ENCODE measurements at places on chromosomes 13 and 19.

DNA sequence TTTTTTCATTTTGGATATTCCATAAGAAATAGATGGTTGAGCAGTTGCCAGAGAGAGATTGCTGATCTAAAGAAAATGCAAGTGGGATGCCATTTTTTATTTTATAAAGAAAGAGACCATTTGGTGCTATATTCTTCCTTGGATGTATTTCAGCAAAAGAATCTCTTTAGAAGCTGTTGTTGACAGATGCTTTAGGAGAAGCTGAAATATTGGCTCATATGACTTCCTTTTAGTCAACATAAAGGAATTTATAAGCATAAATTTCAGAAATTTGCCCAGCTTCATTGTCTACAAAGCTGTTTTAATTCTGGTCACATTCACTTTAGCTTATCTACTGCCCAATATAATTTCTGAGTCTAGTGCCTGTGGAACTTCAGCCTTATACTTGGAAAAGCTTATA is 36.9 kb downstream of the POLR1D start:
- DNase-seq, result no peak

DNA sequence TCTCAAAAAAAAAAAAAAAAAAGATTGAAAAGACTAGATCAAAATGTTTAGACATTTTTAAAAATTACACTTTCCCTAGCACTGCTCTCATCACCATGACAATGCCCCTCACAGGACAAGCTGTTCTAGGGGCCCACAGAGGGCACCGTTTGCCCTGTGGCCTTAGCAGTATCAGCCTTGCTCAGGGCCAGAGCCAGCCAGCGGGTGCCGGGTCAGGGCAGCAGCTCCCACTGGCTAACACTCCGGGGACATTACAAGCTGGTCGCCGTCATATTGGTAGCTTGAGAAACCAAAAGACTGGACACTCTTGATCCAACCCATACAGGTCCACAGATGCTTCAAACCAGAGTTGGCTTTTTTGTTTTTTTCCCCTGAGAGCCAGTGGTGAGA is 18.0 kb downstream of the CAPN12 start:
- DNase-seq, result no peak

DNA sequence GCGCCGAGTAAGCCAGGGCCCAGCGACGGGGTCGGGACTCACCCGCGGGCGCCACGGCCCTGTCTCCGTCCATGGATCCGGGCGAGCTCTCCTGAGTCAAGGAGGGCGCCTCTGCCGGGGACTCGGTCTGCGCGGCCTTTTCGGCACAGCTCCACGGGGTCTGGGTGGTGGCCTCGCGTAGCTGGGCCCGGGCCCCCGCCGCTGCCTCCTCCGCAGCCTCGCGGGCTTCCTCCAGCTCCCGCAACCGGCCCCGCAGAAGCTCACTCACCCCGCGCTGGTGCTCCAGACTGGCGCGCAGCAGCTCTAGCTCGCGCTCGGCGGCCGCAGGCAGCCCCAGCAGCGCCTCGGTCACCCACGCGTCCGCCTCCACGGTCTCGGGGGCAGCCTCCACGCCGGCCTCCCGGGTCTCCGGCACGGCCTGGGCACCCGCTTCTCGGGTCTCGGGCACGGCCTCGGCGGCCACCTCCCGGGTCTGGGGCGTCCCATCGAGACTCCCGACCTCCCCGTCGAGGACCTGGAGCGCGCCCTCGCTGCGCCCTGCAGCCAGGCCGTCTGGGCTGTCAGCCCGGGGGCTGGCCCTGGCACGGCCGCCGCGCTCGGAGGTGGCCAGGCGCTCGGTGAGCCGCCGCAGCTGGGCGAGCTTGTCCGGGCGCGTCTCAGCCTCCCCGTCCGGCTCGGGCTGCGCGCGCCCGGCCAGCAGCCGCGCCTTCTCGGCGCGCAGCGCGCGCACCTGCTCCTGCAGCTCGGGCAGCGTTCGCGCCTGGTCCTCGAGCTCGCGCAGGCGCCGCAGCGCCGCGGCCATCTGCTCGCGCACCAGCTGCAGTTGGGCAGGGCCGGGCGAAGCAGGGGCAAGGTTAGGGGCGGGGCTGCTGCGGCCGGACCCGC is 8.4 kb downstream of the KANK3 start:
- DNase-seq, result no peak

- no peak for DNase-seq
These were observed 248.2 kb downstream of the SHISA2 start for GRCh38 chr13:25803641-25804040.

GRCh38 chr19:51354742-51355148 is 11.4 kb downstream of the ETFB start:
- no peak for DNase-seq

DNA sequence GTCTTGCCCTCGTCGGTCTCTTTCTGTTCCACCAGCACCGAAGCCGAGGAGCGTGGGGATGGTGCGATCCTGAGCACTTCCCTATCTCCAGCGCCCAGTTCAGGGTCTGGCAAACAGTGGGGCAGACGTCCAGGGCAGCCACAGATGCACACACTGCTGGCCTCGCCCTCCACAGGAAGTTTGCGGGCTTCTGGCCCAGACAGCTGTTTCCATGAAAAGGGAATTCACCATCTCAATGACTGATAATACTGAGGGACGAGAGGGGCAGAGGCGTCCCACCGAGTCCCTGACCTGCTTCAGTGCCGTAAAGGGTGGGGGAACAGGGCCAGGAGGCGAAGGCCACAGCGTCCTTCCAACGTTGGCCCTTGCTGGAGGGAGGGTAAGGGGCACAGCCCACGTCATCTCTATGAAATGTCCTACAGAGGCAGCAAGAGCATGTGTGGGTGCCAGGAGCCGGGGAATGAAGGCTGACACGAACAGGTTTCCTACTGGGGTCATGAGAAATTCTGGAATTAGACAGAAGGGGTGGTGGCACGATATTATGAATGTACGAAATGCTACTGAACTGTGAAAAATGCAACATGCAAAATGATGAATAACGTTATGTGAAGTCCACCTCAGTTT is 19.5 kb downstream of the SHC2 start:
- DNase-seq, result no peak

GRCh38 chr13:85412448-85412847 is 386.8 kb downstream of the SLITRK6 start:
- no peak for DNase-seq

- DNase-seq, result no peak
These were observed 40.2 kb downstream of the ELL start for GRCh38 chr19:18481505-18482222.

- DNase-seq, result no peak
These were observed 86.4 kb upstream of the SLC7A1 start for GRCh38 chr13:29681864-29682263.

- no peak for DNase-seq
These were observed 45.7 kb upstream of the FLT1 start for GRCh38 chr13:28540612-28541011.

DNA sequence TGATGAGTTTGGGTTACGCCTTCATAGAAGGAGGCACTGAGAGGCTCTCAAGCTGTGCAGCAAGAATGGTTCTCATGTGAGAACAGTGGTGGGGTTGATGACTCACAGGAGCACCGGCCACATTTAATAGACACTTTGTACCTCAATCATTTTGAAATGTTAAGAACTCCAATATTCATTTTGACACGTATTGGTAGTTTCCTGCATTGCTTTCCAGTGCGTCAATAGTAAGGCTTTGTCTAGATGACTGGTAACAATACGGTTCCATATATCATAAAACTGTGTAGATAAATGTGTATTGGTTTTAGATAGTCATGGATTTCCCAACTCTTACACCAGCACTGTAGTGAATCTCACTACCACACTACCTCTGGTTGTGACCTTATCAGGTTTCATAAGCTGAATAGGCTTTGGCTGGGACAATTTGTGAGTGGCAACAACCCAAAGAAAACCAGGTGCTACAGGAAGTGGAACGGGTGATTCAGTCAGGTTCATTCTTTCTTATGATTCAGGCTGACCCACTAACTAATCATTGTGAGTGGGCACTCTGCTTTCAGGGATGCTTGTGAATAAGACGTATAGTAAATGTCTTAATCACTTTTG is 362.6 kb downstream of the KLF5 start:
- DNase-seq, result no peak
